ENCODE measurements at places on chromosomes 3 and 15.

- DNase-seq = no peak
Observed at GRCh38 chr3:169158379-169158778, 505.1 kb downstream of the MECOM start.

DNA sequence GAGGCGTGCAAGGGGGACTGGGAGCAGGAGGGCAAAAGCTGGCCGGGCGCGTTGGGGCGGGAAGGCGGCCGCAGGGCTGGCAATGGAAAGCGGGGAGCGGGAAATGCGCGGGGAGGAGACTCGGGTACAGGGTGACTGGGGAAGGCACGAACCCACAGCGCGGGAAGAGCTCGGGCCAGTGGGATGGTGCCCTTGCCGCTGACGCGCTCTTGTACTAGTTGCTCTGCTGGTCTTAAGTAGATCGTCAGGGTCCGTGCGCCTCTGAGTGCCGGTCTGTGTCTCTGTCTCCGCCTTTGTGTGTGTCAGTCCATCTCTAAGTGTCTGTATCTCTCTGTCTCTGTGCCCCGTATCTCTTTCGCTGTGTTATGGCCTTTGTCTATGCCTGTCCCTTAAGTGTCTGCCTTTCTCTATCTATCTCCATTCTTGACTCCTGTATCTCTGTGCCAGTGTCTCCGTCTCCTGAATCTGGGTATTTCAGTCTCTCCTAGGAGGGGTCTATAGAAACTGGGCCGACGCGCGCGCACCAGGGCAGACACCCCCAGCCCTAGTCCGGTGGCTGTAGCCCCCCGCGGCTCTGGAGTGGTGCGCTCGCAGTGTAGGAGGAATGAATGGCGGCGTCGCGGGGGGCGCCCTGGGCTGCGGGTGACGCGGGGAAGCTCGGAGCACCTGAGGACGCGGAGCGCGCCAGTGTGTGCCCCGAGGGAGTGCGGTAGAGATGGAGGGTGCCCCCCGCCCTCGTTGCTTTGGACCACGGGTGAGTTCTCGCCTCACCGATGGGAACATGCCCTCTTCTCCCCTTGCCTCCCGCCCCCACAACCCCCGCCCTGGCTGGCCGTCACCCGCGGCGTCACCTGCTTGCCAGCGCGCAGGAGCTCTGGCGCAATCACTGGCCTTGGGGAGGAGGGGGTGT, 756 bp upstream of the CAMK2N2 start:
- DNase-seq = peak; percentile 55

DNA sequence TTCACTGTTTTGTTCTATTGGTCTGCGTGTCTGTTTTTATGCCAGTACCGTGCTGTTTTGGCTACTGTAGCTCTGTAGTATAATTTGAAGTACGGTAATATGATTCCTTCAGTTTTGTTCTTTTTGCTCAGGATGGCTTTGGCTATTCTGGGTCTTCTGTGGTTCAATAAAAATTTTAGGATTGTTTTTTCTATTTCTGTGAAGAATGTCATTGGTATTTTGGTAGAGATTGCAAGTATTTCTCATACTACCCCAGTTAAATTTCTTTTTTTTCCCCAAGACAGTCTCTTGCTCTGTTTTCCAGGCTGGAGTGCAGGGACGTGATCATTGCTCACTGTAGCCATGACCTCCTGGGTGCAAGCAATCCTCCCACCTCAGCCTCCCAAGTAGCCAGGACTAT, 53.4 kb downstream of the STARD9 start:
- DNase-seq = no peak

- DNase-seq = no peak
Observed at GRCh38 chr3:110384601-110385000, 687.0 kb upstream of the NECTIN3 start.

- no peak for DNase-seq
Observed at GRCh38 chr3:15290736-15291135, 41.6 kb downstream of the SH3BP5 start.

DNA sequence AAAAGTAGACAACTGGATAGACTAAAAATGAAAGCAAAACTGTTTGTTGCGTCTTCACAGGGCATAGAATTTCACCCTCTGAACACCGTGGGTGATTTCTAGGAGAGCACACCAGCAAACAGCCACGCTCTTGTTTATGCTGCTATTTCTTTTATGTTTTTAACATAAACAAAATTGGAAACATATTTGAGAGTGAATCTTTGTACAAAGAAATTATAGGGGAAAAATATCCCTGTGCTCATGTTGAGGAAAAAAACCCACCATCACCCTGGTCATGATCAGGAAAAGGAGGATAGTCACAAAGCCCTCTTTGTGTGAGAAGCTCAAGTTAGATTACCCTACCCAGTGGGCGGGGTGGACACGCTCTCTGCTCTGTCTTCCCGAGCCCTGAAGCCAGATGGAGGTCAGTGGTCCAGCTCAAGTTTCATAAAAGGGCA, 313.3 kb downstream of the SATB1 start:
- peak; percentile 40 for DNase-seq

- DNase-seq = no peak
Observed at GRCh38 chr15:100043068-100043641, 298.6 kb downstream of the ADAMTS17 start.

DNA sequence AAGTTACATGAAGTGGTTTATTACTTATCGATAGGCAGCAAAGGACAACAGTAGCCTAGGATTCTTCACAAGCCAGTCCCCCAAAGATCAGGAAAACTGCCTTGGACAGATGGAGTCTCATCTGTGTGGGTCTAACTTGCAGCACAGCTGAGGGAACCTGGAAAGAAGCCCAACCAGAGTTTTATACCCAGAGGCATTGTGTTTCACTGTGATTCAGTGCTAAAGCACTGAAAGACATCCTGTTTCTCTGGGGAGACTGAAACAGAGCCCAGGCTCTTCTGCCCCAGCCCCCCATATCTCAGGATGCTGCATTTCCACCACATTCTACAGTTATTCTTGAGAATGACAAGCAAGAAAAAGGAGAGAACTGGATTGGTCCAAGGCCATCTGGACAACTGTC, 48.2 kb upstream of the PYDC2 start:
- no peak for DNase-seq

DNA sequence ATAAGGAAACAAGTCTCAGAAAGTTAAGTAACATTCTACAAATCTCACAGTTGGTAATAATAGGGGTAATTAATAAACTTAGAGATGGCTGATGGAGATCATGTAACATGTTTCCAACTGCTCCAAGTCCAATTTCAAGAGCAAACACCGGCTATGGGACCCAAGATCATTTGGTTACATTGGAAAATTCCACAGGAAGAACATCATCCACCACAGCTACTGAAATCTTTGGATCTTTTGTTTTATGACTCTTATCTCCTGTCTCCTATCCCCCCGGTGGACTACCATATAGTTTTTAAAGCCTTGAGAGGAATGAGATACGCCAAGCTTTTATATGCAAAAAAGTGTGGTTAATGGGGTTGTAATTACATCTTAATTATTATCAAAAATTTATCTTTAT, 216.1 kb downstream of the WNT5A start:
- DNase-seq = no peak

- no peak for DNase-seq
Observed at GRCh38 chr15:39344662-39345141, 236.2 kb upstream of the THBS1 start.

- no peak for DNase-seq
Observed at GRCh38 chr3:37729119-37729518, 132.6 kb upstream of the CTDSPL start.

- DNase-seq = no peak
Observed at GRCh38 chr15:62929000-62929357, 113.6 kb upstream of the TPM1 start.

DNA sequence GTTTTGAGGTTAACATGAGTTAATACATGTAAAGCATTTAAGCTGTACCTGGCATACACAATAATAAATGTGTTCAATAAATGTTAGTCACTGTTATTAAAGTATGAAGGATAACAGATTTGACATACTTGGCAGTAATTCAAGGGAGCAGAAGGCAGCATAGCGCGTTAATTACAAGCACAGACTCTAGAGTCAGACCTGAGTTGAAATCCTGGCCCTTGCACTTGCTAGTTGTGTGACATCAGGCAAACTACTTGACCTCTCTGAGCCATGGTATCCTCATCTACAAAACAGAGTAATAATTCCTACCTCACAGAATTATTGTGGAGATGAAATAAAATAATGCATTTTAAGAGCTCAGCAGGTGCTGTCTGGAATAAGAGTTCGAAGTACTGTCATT, 5.4 kb downstream of the IFT122 start:
- DNase-seq = peak; percentile 37

GRCh38 chr3:100869787-100870186, 123.4 kb downstream of the ABI3BP start:
- no peak for DNase-seq

- DNase-seq = no peak
Observed at GRCh38 chr3:55413236-55413635, 73.9 kb downstream of the WNT5A start.

DNA sequence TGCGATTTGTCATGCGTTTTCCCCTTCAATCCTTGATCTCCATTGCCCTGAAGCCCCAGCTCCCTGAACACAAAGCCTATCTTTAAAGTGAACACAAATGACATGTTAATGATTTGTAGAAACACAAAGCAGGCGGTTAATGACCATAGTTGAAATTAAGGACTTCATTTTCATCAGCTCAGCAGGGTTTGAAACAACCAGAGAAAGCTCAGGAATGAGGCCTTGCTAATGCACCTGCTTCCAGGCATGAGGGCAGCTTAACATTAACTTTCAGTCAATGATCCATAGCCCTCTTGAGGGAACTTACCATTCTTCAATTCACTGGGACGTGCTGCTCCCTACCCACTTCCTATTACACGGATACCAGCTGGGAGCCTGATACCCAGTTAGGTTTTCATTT, 427.2 kb upstream of the CBLB start:
- no peak for DNase-seq

DNA sequence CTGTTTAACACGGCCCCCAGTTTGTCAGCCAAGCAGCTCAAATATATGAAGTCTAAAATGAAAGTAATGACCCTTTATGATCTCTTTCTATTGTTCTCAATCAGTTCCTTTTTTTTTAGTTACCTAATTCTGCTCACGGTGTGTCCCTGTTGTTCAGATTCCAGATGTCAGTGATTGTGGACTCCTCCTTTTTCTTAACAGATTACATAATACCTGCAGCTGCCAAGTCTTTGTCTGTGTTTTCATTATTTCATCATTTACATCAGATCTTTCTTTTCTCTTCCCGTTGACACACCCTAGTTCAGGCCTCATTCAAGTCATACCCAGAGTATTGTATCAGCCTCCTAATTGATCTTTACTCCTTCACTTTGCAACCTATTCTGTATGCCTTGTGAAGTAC, 56.1 kb upstream of the SKIL start:
- peak; percentile 29 for DNase-seq

- no peak for DNase-seq
Observed at GRCh38 chr3:12507591-12508281, 23.5 kb downstream of the TSEN2 start.

DNA sequence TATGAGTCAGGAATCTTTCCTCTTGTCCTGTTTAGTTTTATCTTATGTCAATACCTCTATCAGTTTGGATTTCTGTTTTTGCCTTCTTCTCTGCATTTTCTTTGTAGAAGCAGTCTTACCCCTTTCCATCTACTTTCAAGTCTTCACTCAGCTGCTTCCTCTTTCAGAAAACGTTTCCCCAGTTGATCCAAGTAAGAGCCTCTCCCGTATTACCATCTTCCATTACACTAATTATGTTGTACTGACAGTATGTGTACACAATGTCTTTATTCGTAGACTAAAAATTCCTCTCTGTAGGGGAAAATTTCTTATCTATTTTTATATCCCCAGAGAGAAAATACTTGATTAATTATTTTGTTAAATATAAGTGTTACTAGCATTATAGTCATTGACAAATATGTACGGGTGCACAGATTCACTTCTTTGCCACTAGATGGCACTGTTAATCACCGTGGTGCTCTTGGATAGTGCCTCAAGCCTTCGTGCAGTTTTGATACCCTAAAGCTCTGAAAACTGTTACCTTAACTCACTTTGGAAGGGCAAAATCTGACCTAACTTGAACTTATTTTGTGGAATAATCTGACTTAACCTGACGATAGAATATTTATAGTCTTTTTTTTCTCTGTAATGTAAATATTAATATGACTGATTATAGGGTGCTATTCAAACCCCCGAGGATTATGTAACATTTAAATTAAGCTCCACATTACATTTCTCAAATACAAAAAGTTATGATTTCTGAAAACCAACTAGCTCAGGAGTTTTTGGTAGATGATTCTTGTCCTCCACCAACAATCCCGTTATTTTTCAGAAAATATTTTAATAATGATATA, 74.2 kb upstream of the POU1F1 start:
- peak; percentile 84 for DNase-seq

DNA sequence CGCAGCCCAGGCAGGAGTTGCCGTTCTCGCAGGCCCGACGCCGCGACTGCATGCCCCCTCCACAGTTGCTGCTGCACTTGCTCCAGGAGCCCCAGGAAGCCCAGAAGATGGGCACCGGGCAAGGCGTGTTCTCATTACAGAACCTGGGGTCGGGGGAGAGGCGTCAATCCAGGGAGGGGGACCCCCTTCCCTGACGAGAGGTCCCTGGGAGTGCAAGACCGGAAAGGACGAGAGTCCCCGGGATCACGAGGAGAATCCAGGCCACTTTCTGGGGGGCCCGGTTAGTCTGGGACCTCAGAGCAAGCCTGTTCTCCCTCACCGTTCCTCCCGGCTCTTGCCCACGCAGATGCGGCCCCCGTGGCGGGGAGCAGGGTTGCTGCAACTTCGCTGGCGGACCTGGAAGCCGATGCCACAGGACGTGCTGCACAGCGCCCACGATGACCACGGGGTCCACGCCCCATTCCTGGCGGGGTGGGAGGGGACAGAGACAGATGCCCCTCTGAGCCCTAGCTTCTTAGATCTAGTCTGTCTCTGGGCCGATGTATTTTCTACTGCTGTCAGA, 113.9 kb downstream of the SEMA5B start:
- no peak for DNase-seq
